Esophagus squamous epithelium (tissue), 5 donors: ENCODE measurements at places on chromosomes 2 and 18. TPM values are rescaled to one million over a fixed set of nuclear protein-coding genes. Genes with fewer than 3 reads are reported as not detected.

- no peaks in the 10 kb centered on the region for H3K27me3 ChIP-seq
- no peaks in the 10 kb centered on the region for H3K4me1 ChIP-seq
- H3K4me3 ChIP-seq = no peak overlapping the region
- no peak overlapping the region for H3K27ac ChIP-seq
- no peaks in the 10 kb centered on the region for H3K36me3 ChIP-seq
- no peak for DNase-seq
Measured at GRCh38 chr2:12469141-12469561, 247.6 kb upstream of the TRIB2 start.

- peaks cover 60% of the 10 kb centered on the region for H3K27me3 ChIP-seq
- H3K27ac ChIP-seq = no peak overlapping the region
- no peak for DNase-seq
- no peaks in the 10 kb centered on the region for H3K36me3 ChIP-seq
- H3K4me1 ChIP-seq = no peaks in the 10 kb centered on the region
- H3K4me3 ChIP-seq = no peak overlapping the region
Measured at GRCh38 chr2:45001869-45002385, 7.3 kb downstream of the SIX2 start.

- no peaks in the 10 kb centered on the region for H3K27me3 ChIP-seq
- no peak for DNase-seq
- H3K4me3 ChIP-seq = no peak overlapping the region
- H3K27ac ChIP-seq = no peak overlapping the region
- H3K36me3 ChIP-seq = no peaks in the 10 kb centered on the region
- H3K4me1 ChIP-seq = peaks cover 20% of the 10 kb centered on the region
Measured at GRCh38 chr18:54942144-54942543, 17.1 kb downstream of the CCDC68 start.

DNA sequence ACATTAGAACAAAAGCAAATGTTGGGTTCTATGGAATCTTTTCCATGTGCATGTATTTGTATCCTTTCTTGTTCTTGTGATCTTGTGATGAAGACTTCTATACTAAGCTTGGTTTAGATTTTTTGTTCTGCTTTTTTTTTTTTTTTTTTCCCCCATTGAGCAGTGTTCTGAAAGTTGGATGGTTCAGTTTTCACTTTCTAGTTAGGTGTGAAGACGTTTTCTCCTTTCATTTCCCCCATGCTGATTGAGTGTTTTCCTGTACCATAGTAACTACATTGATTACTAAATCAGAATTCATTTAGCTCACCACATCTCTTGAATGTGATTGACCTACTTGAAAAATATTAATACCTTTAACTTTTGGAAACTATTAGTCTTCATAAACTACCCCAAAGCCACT is 34.1 kb downstream of the NOP58 start:
- H3K4me1 ChIP-seq = no peaks in the 10 kb centered on the region
- no peak for DNase-seq
- H3K27ac ChIP-seq = no peak overlapping the region
- no peak overlapping the region for H3K4me3 ChIP-seq
- no peaks in the 10 kb centered on the region for H3K27me3 ChIP-seq

DNA sequence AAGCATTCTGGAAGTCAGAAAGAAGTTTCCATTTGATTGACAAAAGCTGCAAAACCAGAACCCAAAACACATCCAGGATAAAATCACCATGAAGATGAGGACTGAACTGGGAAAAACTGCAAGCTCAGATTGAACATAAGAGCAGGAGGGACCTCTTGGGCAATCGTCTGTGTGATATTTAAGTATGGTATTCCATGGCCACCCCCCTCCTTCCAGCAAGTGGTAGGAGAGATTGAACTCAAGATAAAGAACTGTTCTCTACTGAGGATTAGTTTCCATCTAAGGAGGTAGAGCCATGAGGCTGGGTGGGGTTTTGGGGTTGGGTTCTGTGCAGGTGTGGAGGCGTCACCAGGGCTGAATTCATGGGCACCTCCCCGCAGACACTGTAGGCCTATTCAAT is 251.1 kb downstream of the NCKAP5 start:
- no peaks in the 10 kb centered on the region for H3K36me3 ChIP-seq
- no peaks in the 10 kb centered on the region for H3K4me1 ChIP-seq
- H3K27ac ChIP-seq = no peak overlapping the region

DNA sequence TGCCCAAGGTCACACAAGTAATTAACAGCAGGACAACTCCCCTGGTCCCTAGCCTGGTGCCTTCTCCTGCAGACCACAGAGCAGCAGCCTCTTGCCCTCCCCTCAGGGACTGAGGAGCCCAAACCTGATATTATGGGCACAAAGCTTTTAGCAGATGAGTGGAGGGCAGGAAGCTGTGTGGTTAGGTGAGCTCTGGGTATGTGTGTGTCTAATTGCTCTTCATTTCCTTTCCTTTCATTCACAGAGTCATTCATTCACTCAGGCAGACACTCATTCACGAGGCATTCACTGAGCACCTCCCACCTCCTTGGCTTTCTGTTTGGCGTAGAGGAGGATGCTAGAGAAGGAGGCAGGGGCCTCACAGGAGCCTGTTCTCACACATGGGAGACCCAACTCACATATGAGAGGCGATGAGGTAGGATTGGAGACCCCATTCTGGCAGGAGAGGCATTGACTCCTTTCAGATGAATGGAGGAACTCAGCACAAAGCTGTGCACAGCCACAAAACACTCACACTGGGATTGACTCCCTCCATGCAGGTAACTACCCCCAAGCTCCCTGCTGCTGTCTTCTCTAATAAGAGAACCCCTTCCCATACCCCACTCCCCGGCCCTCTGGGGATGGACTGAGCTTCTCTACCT is 306.8 kb upstream of the SKOR2 start:
- no peaks in the 10 kb centered on the region for H3K36me3 ChIP-seq
- H3K4me1 ChIP-seq = no peaks in the 10 kb centered on the region
- no peaks in the 10 kb centered on the region for H3K27me3 ChIP-seq
- H3K4me3 ChIP-seq = no peak overlapping the region
- no peak overlapping the region for H3K27ac ChIP-seq
- no peak for DNase-seq

GRCh38 chr2:186069676-186070075 is 331.1 kb downstream of the FSIP2 start:
- DNase-seq = no peak
- no peak overlapping the region for H3K4me3 ChIP-seq
- H3K27ac ChIP-seq = no peak overlapping the region
- H3K4me1 ChIP-seq = no peaks in the 10 kb centered on the region
- H3K36me3 ChIP-seq = no peaks in the 10 kb centered on the region

The MLPH gene
- total RNA-seq = 1.8 TPM

The RAX gene
- not detected for total RNA-seq

The EPC2 gene
- total RNA-seq = 17.5 TPM

The IL36G gene
- total RNA-seq = 7.3 TPM
